PC-9 (cell line): ENCODE measurements at places on chromosomes 5 and 9. TPM values are rescaled to one million over a fixed set of nuclear protein-coding genes. Genes with fewer than 3 reads are reported as not detected.

DNA sequence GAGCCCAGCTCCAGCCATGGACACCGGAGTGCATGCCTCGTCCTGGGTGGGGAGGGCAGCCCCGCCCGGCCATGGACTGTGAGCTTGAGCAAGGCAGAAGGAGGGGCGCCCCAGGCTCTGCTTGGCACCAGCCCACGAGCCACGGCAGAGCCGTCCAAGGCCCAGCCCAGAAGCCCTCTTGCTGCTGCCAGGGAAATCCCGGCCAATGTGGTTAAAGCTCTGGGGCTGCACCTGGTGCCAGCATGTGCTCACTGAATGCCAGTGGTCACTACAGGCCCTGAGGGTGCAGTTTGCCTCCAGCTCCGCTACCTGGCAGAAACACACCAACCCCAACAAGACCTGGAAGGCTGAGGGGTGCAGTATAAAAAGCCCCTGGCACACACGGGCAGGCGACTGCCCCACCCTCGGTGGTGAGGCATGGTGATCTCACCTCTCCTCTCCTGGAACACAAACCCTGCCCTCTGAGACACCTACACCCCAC, 11.8 kb downstream of the BRD3 start:
- peak; percentile 94 for DNase-seq

GRCh38 chr9:126510564-126510963, 103.2 kb upstream of the LMX1B start:
- no peak for DNase-seq

GRCh38 chr9:92513349-92513748, 22.4 kb downstream of the ECM2 start:
- DNase-seq, result no peak

DNA sequence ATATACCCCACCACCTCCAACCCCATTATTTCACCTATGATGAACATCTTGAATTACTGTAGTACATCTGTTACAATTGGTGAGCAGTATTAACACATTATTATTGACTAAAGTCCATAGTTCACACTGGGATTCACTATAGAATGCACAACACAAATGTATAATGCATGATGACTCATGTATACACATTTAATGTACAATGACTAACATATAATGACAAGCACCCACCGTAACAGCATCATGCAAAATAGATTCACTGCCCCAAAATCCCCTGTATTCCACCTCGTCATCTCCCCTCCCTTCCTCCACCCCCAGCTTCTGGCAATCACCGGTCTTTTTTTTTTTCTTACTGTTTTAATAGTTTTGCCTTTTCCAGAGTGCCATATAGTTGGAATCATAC, 47.1 kb upstream of the NEK6 start:
- no peak for DNase-seq

DNA sequence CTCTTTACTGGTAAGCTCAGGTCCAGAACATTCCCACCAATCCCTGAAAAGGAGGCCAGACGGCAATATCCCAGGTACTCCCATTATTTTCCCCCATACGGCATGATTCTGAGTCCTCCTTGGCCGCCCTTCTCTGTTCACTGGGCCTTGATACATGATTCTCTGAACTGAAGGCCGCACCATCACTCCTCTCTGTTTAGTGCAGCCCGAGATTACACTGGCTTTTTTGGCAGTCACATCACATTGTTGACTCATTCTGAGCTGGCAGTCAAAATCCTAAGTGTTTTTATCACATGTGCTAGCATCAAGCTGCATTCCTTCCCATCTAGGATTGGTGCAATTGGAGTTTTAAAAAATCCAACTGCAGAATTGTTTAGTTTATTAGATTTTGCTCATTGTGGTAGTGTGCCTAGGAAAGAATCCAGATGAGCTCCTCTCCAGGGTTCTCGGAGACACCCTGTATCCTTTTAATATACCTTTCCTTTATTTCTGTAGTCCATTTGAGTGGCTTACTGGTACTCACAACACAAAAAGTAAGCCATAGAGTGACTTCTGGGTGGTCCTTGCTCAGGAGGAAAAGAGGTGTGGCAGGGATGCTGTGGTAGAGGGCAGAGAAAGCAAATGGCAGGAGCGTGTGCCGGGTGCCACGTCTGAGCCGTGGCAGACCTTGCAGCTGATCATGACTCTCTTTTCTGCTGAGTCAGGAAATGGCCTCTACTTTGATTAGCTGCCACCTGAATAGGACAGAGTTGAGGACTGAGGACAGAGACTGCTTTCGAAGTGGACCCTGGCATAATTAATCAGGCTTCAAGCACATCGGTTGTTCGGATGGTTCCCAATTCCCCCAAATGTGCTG, 121.1 kb upstream of the IL12B start:
- DNase-seq, result peak; percentile 53

DNA sequence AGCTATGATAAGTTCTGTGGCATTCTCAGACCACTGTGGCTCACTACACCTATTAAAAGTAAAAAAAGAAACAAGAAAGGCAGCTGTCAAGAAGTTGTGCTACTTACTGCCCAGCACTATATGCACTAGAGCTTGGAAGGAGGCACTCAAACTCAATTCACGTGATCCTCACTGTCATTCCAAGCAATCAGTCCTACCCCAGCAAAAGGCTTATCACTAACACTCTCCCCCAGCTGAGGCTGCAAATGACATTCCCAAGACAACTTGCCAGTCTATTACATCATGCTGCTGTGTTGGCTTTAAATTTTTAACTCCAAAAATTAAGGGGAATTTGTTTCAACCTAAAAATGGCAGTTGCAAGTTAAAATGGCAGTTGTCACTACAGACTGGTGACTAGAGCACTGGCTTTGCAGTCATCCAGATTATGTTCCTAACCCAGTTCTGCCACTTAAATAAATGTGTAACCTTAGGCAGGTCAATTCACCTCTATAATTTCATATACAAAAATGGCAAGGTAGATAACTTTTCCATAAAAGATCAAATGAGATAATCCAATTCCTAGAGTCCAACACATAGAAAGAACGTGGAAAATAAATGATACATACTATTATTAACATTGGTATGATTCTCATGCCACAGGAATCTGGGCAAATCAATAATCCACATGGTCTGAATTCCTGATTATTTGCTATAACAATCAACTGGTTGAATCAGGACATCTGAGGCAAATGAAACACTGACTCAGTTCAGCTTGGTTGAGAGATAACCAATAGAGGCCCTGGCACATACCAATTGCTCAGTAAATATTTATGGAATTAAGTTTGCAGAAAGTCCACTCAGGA, 52.4 kb downstream of the FBXW11 start:
- DNase-seq, result peak; percentile 79

GRCh38 chr9:130994135-130995085, 14.6 kb upstream of the LAMC3 start:
- no peak for DNase-seq

- DNase-seq, result no peak
Observed at GRCh38 chr5:33179301-33179700, 261.5 kb upstream of the TARS1 start.

DNA sequence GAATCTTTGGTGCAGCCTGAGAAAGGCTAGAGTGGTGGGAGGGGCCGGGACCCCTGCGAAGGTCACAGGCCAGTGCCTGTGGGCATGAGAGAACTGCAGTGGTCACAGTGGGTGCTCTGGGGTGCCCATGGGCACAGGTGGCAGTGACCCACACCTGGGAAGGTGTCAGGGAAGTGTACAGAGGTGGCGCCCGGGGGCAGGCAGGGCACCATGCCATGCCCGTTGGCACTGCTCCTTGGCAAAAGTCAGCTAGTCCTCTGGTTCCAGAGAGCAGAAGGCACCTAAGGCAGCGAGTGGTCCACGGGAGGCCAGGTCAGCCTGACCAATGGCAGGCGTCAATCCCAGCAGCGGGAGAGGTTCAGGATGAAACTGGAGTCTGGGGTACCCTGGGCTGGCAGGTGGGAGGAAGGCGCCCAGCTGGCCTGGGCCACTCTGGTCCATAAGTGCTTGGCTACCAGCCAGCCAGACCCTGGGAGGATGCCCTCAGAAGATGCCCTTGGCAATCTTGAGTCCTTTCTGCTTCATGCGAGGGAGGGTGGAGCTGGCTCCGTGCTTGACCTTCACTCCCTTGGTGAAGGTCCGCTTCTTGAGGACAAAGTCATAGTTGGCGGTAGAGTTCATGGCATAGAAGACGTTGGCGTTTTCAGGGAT, 22.8 kb downstream of the RALGDS start:
- DNase-seq, result no peak

GRCh38 chr9:135960411-135961276, 529 bp downstream of the UBAC1 start:
- DNase-seq, result no peak

DNA sequence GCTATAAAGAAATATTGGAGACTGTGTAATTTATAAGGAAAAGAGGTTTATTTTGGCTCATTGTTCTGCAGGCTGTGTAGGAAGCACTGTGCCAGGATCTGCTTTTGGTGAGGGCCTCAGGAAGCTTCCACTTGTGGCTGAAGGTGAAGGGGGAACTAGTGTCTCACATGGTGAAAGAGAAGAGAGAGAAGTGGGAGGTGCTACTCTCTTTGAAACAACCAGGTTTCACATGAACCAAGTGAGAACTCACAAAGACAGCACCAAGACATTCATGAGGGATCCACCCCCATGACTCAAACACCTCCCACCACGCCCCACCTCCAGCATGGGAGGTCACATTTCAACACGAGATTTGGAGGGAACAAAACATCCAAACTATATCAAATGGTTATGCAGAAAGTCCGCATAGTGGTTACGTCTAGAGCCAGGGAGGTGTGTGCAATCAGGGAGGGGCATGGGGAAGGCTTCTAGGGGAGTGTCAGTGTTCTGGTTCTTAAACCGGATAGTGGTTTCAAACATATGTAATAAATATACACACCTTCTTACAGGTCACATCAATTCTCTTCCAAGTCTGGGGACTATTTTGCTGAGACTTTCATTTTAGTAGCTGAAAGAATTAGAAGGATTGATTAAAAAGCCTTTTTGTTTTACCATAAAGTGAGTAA, 113.0 kb downstream of the TRIO start:
- DNase-seq, result no peak

DNA sequence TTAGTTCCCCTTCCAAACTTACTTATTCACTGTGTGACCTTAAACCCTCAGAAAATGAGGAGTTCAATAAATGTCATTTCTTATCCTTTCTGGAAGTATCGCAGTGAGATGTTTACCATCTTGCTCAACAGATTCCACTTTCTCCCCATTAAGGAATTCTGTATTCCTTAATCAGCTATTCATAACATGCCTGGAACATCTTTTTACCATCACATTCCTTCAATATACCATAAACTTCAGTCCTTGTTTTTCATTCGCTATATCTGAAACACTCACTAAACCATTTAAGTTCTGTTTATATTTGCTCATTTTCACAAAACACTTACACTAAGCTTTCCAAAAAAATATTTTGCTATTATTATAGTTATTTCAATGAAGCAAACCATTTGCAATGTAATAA, 1158.6 kb downstream of the CDH12 start:
- no peak for DNase-seq

GRCh38 chr9:98506422-98507054, 202.2 kb downstream of the GABBR2 start:
- DNase-seq, result no peak

Gene CAPSL
- not detected in 2 replicates for total RNA-seq

Gene PCDHB16
- total RNA-seq, result not detected in 2 replicates

Gene SNCB
- total RNA-seq, result not detected in 2 replicates

Gene ADAMTS13
- total RNA-seq, result 7.1 and 11.1 TPM in 2 replicates

Gene SYNPO
- 1.8 and 2.0 TPM in 2 replicates for total RNA-seq

Gene GABRP
- total RNA-seq, result 2.1 and 5.2 TPM in 2 replicates

Gene TMEM250
- 73.8 and 75.3 TPM in 2 replicates for total RNA-seq
